ENCODE measurements at places on chromosomes 7 and 10.

DNA sequence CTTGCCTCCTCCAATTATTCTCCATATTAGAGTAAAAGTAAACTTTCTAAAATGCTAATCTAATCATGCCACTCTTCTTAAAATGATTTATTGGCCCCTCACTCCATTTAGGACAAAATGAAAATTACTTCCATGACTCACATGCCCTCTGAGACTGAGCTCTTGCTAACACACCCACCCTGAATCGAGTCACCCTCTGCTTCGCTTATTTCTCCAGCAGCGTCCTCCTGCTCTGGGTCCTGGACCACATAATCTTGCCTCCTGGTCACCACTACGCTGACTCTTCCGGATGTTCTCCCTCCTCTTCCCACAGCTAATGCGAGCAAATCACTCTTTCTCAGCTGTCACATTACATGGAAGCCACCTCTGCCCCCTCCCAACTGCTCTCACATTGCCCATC, 384.0 kb upstream of the FZD8 start:
- no peak for DNase-seq

- DNase-seq, result no peak
These were observed 149.5 kb downstream of the ARHGAP21 start for GRCh38 chr10:24574161-24574560.

DNA sequence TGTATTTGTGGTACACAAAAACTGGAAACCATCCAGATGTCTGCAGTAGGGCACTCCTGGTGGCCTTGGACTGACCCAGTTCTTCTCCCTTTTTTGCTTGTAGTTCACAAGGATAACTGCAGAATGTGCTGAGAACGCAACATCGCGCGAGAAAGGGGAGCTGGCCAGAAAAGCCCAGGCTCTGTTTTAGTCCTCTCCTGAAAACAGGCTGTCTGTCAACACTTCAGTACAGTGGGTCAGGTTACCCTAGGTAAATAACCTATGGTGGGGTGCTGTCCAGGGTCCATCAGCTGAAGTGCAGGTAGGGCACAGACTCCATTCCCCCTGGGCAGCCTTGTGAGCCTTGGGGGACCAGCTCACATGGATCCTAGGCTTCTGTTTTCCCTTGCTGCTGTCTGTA, 495.8 kb downstream of the MDFIC start:
- no peak for DNase-seq

GRCh38 chr7:143882020-143882603, 19.9 kb downstream of the TCAF1 start:
- DNase-seq, result peak; percentile 95

DNA sequence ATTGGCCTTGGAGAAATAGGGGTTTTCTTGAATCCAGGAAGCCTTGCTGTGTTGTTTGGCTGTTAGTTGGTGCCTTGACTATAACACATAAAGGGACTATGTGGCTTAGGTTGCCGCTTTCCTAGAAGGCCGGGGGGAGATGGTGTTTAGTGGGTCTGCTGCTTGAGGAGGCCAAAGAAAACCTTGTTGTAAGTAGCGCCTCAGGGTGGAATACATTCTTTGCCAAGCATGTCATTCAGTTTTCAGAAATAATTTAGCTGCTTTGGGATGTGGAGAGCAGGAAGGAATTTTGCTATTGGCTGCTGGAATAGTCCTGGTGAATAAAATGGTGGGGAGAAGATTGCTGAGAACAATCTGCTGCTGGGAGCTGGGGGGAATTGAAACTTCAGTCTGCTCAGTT, 132.9 kb upstream of the WNT16 start:
- DNase-seq, result peak; percentile 28

DNA sequence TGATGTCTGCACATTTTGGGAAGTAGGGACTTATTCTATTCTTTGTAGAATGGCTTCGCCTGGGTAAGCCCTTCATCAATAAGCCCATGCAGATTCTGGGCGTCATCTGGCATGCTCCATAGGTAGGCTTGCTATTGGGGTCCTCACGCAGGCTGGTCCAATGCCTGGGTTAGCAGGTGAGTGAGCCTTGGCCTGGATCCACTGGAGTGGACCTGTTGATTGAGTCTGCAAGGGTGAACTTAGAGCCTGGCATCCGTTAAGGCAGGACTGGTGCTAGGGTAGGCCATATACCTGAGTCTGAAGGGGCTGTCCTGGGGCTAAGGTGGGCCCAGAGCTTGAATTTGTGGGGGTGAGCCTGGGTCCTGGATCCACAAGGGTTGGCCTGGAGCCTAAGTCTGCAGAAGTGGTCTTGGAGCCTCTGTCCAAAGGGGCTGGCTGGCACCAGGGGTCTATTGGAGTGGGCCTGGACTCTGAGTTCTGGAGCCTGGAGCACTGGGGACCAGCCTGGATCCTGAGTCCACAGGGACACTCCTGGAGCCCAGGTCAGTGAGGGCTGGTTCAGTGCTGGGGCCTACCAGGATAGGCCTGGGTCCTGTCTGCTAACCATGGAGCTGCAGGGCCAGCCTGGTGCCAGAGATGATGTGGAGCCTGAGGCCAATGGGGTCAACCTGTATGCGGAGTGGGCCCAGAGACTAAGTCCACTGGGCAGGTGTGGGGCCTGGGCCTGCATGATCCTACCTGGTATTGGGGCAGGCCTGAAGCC, 297.7 kb downstream of the PTPRN2 start:
- DNase-seq, result no peak

- no peak for DNase-seq
These were observed 90.0 kb upstream of the SEMA3C start for GRCh38 chr7:81008901-81009300.

DNA sequence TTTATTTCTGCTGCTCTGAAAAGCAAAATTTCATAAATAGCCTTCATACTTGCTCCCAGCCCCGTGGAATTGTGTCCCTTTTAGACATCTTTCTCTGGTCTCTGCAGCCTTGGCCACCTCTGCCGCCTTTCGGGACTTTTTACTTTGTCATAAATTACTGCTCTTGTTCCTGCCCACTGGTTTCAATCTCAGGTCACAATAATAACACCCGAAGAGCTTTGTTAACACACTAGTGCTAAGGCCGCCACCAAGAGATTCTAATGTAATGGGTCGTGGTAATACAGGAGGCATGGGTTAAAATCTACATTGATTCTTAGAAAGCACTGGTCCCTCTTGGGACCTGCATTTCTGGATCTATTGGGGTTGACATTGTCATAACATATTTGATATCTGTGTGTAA, 276.0 kb upstream of the VWC2 start:
- no peak for DNase-seq

GRCh38 chr10:10684972-10685371, 332.7 kb upstream of the CELF2 start:
- no peak for DNase-seq

DNA sequence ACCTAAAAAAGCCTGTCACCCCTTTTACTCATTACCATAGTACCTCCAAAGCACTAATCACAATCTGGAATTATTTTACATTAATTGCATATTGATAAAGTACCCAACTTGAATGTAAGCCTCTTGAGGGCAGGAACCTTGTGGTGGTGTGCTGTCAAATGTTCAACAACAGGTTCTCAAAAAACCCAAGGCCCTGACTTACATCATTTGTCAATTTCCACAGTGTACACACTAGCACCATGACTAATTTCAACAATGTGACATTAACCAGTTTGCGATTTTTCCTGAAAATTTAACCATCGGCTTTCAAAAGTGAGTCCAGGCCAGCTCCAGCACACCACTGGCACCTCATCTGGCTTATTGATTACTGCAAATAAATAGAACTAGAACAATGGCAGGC, 87.5 kb downstream of the SVOPL start:
- DNase-seq, result no peak

DNA sequence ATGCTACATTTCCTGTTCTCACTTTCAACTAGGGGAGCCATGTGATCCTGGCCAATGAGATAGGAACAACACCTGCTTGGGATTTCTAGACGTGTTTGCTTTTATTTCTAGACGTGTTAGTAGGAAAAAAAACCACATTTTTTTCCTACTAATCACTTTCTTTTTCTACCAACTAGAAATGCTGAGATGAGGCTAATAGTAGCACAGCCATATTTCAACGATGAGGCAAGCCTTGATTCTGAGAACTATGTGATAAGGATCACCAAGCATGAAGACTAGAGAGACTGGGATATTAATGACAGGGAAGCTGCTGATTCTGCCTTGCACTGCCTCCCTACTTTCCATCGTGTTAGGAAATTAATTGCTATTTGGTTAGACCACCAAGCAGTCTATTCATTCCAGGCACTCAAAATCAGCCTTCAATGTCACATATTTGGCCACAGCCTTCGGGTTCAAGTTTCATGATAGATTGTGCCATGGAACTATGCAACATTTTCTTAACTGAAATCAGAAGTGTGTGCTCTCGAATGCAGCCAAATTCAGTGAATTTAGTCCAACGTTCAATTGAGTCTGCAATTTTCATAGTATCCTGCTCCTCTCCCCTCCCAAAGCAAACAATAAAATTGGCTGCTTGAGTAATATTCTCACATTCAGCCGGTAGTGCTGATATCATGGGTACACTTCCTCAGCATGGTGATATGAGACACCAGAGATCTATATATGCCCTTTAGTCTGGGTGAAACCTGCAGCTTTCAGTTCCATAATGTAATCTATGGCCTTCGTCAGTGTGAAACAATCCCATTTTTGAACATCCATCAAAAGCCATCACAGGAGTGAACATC, 98.1 kb downstream of the GPR37 start:
- peak; percentile 23 for DNase-seq

DNA sequence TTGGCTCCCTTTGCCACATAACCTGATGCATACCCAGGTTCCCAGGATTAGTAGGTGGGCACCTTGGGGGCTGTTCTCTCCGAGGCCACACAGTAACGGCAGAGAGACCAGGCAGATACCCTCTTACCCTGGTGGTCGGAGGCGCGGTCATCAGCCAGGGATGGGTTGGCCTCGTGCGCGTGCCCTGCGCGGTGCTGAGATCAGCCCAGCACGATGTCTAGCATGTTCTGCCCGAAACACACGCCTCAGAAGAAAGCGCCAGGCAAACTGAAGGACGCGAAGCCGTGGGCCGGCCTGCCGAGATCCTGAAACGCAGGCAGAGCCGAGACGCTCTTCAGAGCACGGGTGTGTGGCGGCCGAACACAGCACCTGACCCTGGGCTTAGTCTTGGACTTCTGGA, 34.7 kb upstream of the CFAP46 start:
- no peak for DNase-seq

GRCh38 chr10:116272440-116273283, at the start of gene GFRA1:
GFRA1 (minus strand) TSS chr10:116273206; CDS start chr10:116272029, 1,177 bp downstream.
- DNase-seq, result peak; percentile 64

DNA sequence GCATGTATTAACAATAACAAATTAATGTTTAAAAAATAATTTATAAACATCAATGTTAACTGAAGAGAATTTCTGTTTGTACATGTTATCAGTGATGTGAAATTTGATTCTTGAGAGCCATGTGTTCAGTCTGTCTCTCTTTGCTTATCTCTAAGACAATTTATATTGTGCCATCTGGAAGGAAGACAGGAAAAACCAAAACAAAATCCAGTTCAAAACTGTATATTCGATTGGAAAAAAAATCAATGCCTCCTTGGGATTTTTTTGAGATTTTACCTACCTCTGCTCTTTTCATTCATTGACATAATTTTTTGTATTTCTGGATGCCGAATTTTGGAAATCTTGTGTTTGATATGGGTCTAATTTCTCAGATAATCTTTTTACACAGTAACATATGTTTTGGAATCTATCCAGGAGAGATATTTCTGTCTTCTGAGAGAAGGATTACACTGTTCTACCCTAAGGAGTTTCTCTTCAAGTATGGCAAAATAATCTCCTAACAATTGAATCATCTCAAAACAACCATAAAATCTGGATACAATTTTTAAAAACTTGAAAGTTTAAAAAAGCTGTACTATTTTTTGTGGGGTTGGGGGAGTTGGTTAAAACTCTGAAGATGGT, 311.9 kb upstream of the GNAI1 start:
- no peak for DNase-seq

DNA sequence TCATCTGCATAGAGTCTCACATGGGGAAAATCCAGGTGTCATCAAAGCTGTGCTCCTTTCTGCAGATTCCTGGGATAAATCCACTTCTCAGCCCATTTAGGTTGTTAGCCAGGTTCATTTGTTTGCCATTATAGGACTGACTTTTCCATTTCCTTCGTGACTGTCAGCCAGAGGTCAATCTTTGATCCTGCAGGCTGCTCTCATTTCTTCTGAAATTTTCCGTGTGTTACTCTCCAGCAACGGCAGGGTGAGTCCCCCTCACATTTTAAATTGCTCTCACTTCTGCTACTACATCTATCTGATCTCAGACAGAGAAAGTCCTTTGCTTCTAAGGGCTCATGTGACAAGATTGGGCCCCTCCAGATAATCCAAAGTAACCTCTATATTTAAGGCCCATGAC, 150.7 kb upstream of the BET1 start:
- DNase-seq, result no peak

DNA sequence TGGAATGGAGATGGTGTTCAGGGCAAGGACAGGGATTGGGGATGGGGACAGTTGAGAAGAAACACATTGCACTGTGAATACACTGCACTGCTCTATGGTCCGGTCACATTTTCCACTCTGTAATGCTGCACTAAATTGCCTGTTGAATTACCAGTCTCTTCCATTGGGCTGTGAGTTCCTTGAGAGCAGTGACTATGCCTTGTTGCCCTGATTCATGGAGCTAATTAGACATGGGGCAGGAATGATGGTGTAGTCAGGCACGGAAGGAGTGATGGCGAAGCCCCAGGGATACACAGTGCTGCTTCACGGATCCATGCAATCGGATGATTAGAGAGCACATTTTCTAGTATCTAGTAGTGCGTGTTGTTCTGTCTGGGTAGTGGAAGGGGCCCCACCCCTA, 25.4 kb upstream of the GPAM start:
- no peak for DNase-seq

GRCh38 chr7:85512790-85513189, 325.9 kb upstream of the SEMA3D start:
- no peak for DNase-seq

GRCh38 chr7:151851782-151852181, 25.1 kb downstream of the PRKAG2 start:
- DNase-seq, result peak; percentile 72

- no peak for DNase-seq
These were observed 254.1 kb upstream of the PTER start for GRCh38 chr10:16182688-16183087.

DNA sequence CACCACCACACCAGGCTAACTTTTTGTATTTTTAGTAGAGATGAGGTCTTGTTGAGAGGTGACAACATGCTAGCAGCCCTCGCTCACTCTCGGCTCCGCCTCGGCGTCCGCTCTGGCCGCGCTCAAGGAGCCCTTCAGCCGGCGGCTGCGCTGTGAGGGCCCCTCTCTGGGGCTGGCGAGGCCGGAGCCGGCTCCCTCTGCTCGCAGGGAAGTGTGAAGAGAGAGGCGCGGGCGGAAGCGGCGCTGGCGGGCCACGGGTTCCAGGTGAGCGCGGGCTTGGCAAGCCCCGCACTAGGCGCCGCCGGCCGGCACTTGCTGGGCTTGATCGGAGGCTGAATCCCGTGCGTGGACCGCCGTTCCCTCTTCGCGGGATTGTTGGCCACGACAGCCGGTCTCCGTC, 83.0 kb downstream of the EEPD1 start:
- no peak for DNase-seq

Data from lung (tissue), 17 donors.